Sigmoid colon (tissue), 7 donors: ENCODE measurements at places on chromosomes 2 and 18.

- DNase-seq: no peak
Observed at GRCh38 chr2:149924028-149924427, 336.5 kb upstream of the MMADHC start.

- no peak for DNase-seq
Observed at GRCh38 chr2:84846741-84847142, 34.1 kb downstream of the TRABD2A start.

GRCh38 chr2:109510136-109511028, 103.4 kb downstream of the SEPTIN10 start:
- peak; percentile 89 for DNase-seq

DNA sequence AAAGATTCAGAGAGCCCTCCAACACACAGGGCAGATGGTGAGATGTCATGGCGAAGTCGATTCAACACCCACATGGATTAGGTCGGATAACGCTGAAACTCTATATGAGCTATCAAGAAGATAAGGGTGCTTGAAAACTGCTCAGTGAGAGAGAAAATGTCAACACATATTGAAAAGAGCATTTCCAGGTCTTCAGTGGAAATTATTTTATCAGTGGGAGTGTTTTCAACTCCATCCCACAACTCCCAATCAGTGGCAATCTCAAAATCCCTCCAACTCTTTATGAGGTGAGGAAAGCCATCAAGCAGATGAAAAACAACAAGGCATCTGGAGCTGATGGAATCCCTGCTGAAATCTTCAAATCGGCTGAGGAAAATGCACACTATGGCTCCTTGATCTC, 104.5 kb upstream of the KLHL14 start:
- DNase-seq: no peak

DNA sequence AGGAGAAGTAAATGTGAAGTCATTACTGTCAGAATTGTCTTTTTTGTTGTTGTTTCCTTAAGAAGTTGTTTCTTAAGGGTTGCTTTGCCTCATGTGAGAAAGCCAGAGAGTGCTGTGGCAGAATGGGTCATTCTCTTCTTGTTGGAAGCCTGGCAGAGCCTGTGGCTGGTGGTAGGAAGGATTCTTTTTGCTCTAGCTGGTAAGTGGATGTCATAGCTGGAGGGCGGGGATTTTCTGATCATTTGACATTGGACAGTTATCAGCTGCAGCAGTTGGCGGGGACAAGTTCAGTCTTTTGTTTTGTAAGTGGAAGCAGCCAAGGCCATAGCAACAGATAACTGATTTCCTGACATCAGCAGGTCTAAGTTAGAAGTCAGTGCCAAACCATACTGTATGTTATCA, 5.5 kb upstream of the RMDN2 start:
- no peak for DNase-seq

DNA sequence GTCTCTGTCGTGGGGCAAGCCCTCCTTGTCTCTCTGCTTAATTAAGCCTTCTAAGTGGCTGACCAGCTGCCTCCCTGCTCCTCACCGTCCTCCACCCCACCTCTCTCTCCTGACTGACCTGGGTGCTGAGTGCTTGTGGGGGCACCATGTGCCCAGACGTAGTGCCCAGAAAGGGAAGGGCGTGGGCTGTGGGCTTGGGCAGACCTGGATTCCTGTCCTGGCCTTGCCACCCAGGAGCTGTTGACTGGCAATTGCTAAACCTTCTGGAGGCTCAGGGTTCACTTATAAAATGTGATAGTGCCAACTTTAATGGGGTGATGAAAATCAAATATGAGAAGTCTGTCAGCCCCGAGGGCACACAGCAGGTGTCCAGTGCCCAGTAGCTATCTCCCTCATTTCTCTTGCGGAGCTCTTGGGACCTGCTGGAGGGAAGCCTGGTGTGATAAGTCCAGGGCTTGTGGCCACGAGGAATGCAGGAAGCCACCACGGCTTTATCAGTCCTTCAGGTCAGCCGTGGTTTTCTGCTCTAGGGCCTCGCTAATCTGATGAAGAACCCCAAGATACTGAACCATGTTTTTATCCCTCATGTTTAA, 22.0 kb upstream of the INHBB start:
- DNase-seq: no peak

- DNase-seq: no peak
Observed at GRCh38 chr2:60569680-60570111, 16.2 kb upstream of the BCL11A start.

GRCh38 chr2:151906633-151906998, 78.4 kb upstream of the ARL5A start:
- DNase-seq: no peak

- no peak for DNase-seq
Observed at GRCh38 chr18:28961669-28962228, 784.8 kb upstream of the CDH2 start.

DNA sequence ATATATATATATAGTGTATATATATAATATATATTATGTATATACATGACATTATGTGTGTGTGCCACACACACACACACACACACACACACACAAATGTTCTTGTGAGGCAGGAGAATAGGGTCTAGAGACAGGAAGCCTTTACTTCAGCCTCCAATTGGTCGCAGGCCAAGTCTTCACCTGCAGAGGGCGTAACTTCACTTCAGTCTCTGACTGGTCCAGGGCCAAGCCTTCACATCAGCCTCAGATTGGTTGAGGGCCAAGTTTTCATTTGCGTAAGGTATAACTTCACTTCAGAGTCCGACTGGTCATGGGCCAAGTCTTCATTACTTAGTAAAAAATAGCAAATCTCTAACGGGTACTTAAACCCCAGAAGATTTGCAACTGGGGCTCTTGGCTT, 13.2 kb upstream of the SS18 start:
- DNase-seq: no peak

GRCh38 chr18:715626-716025, 3.2 kb upstream of the ENOSF1 start:
- no peak for DNase-seq

- no peak for DNase-seq
Observed at GRCh38 chr2:166179201-166179600, 51.4 kb upstream of the SCN1A start.

GRCh38 chr18:63083555-63083954, 236.0 kb downstream of the BCL2 start:
- no peak for DNase-seq

DNA sequence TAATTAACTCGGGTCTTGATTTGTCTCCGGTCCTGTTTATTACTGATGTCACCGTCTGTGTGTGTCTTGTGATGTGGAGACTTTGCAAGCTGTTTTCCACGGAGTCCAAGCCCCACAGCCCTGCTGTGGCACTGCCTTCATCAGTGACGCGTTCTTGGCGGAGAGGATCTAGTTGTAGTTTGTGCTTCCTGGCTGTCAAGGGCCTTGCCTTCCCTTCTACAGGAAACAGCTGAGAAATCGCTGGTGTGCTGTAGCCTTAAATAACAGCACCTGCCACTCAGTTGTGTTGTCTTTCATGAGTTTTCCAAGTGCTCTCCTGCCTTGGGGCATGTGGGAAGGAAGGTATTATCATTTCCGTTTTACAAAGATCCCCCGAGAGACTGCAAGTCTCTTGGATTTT, 26.3 kb downstream of the CTIF start:
- DNase-seq: no peak

DNA sequence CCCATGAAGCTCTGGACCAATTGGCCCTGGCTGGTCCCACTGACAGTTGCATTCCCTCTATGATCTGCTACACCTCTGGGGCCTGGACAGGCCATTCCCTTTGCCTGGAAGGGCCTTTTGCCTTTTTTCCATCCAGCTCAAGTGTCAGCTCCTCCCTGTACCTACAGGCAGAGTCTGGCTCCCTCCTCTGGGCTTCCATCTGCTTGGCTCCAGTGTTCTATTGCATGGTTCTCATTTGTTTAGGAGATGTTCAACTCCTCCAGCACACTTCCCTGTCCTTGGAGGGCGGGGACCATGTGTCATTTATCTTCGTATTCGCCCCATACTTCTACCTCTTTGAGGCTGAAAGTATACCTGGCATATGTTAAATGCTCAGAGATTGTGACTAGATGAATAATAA, 61.1 kb downstream of the PRKCE start:
- no peak for DNase-seq

GRCh38 chr18:37484983-37485834, 80.4 kb downstream of the CELF4 start:
- no peak for DNase-seq

DNA sequence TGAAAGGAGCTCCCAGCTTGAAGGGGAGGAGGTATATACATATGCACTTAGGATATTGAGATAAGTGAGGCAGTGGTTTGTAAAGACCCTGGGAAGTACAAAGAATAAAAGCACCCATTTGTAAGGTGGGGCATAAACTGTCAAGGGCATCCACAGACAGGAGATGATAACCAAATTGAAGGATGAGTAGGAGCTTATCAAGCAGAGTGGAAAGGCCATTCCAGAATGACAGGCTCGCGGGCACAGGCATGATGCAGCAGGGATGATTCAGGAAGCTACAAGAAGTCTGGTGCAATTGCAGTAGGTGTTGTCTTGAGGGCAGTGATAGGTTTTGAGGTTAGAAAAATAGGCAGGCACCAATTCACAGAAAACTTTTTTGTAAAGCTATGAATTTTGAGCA, 504.8 kb downstream of the PIK3C3 start:
- no peak for DNase-seq

GRCh38 chr2:239118675-239119211, 270.9 kb downstream of the TWIST2 start:
- DNase-seq: no peak

DNA sequence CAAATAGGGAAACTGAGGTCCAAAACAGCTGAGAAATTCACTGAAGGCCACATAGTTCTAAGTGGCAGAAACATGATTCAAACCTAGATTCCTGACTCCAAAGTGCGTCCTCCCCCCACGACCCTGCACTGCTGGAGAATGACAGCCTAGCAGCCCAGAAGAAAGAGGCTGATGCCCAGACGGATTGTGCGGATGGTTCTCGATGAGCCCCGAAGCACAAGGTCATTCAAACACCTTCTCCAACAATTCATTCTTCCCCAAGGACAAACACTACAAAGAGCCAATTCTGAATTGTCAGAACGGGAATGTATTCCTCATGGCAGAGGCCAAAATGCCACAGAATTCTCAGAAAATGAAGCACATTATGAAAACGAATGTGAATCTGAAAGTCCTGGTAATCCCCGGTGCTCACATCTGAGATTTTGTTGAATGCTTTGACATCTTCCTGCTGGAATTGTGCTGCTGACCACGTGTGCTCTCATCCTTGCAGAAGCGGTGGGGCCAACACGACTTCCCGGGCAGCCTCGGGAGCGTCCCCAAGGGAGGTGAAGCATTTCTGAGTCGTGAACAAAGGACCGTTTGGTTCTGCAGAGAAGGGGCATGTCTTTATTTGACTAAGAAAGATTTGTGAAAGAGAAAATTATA, 337.0 kb downstream of the EIPR1 start:
- no peak for DNase-seq

GRCh38 chr2:172248381-172248780, 145.7 kb upstream of the DLX2 start:
- DNase-seq: no peak

DNA sequence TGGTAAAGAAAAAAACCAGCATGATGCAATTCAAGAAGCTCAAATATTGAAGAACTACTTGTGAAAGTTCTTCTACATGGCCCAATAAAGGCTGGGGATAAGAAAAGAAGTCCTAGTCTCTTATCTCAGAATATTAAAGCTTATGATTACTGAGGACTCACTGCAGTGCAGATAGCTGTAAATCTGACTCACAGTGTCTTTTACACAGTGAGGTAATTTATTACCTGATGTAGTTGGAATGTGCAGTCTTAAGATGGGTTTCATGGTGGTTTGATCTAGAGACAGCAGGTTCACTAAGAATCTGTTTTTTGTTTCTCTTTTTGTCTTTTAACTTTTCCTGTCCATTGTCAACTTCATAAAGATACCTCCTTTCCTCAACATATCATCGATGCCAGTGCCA, 484.0 kb upstream of the MAP2 start:
- DNase-seq: no peak

- DNase-seq: no peak
Observed at GRCh38 chr2:213001297-213001910, 150.0 kb downstream of the IKZF2 start.

DNA sequence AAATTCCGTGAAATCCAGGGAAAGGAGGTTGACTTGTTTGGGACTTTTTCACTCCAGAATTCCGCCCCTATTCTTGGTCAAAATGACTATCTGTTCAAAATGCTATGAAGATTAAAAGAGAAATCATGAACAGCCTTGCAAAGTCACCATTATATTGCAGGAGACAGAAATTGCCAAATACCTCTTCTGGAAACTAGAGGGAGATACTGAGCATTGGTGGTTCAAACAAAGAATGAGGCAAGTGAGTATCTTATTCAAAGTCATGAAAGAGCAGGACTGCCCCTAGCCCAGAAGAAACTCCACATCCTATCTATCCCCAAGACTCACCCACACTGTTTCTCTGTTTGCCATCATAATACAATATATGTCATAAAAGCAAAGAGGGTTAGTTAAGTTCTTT, 862.3 kb upstream of the POU3F3 start:
- no peak for DNase-seq

DNA sequence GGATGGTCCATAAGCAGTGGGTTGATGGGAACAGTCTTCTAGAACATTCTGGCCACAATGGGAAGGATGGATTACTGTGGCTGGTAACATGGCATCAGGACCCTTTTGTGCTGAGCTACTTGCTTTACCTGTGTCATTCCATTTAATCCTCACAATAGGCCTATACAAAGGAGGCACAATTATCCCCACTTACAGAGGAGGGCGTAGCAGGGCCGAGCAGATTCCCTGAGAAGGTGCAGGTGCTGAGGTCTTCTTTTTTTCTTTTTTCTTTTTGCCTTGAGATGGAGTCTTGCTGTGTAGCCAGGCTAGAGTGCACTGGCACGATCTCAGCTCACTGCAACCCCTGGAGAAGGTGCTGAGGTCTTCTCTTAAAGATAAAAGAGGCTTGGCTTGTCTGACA, 6.7 kb upstream of the LRRC30 start:
- DNase-seq: no peak

- DNase-seq: peak; percentile 83
Observed at GRCh38 chr2:237171396-237171795, 85.7 kb downstream of the COPS8 start.

GRCh38 chr2:226716126-226716525, 83.5 kb downstream of the IRS1 start:
- no peak for DNase-seq

DNA sequence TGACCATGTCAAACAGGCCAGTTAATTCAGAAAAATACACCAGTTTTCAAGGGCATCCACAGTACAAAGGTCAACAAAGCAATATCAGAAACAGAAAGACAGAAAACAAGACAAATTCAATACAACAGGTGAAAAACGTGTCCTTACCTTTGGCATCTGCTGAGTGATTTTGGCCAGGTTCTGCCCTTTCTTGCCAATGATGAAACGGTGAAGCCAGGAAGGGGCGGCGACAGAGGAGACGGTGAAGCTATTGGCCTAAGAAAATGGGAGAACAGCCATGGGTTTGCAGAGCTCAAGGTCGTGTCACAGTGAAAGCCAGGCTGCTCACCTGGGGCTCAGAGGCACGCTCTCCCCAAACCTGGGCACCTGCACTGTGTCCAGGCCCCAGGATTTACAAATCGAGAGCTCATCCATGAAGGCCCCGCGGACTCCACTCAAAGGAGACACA, 60.5 kb downstream of the HDLBP start:
- DNase-seq: peak; percentile 33

DNA sequence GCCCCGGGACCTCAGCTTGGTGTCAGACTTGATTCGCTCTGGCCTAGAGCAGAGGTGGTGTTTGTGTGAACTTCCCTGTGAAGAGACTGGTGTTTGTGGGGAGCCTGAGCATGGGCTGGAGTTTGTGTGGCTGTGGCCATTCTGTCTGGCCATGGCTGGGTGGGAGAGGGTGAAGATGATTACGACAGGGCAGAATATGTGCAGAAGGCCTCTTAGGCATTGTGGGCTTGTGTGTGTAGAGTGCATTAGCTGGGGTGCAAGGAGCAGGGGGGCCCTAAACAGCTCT, 10.5 kb downstream of the OBSL1 start:
- DNase-seq: no peak

GRCh38 chr2:127314193-127314988, 20.4 kb upstream of the ERCC3 start:
- no peak for DNase-seq
